ENCODE measurements at places on chromosomes 3 and 15.

- no peak for DNase-seq
Observed at GRCh38 chr15:73686781-73687256, 2.6 kb downstream of the CD276 start.

GRCh38 chr3:34408088-34408487 lies 609.7 kb downstream of the PDCD6IP start:
- DNase-seq = no peak

GRCh38 chr3:23404246-23404645 lies 201.1 kb downstream of the UBE2E2 start:
- DNase-seq = no peak

DNA sequence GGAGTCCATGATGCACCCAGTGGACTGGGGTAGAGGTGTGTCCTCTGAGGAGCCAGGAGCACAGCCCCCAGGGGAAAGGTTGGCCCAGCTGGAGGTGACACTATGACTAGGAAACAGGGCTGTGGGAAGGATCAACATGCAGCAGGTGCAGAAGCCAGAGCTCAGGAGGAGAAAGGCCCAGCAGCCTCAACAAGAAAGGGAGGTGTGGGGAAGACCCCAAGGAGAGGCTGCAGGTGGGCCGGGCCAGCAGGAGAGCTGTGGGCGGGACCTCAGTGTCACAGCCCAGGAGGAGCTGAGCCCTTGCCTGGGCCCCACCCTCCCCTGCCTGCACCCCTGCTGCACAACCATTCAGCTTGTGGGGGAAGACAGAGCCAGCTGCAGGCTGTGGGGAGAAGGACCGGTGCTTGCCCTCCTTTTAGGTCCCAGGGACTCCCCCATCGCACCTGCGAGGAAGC lies 18.4 kb upstream of the KLF13 start:
- DNase-seq = no peak

GRCh38 chr15:95409626-95410310 lies 920.7 kb upstream of the NR2F2 start:
- no peak for DNase-seq
